ENCODE measurements at places on chromosomes 7 and 10. TPM values are rescaled to one million over a fixed set of nuclear protein-coding genes. Genes with fewer than 3 reads are reported as not detected.
A peak's percentile ranks its signal among the peaks of the same experiment; 100 is the strongest.

- DNase-seq, result no peak
Measured at GRCh38 chr7:11237742-11238141, 264.1 kb downstream of the PHF14 start.

- no peak for DNase-seq
Measured at GRCh38 chr10:13729586-13730305, 143.0 kb downstream of the PRPF18 start.

- no peak for DNase-seq
Measured at GRCh38 chr7:22318376-22318775, 38.6 kb downstream of the RAPGEF5 start.

DNA sequence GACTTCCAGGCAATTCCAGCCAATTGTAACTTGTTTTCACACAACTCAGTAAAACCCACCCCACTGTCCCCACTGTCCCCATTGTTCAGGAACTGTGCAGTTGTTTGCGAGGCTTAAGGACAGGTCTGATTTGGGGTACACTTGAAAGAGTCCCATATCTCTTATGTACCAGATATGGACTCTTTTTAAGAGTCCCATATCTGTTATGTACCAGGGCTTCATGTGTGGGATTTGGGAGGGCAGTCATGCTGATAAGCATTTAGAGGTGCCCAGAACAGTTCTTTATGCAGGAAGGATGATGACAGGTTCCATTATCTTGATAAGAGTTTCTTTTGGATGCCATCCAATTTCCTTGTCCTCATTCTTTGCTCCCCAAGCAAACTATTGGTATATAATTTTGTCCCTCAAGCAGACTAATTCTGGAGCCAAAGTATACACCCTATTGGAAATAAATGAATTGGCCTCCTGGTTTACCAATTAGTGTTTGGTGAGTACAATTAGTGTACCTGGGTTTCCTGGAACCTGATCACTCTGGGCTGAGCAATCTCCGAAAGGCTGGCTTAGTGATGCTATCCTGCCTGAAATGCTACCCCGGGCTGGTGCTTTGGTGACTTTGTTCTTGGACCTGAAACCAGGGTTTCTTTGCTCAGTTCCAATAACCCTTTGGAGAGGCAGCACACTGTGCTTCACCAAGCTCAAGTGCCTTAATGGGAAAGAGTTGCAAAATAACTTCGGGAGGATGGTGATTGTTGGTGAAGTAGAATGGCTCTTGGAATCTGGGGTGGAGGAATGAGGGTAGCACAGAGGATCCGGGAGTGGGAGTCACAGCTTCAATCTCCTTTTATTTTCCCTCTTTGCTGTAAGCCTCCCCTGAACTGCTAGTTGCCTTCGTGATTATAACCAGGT lies 6.2 kb upstream of the DMBT1 start:
- no peak for DNase-seq

GRCh38 chr7:138853448-138853847 lies 55.5 kb upstream of the ATP6V0A4 start:
- DNase-seq, result no peak

DNA sequence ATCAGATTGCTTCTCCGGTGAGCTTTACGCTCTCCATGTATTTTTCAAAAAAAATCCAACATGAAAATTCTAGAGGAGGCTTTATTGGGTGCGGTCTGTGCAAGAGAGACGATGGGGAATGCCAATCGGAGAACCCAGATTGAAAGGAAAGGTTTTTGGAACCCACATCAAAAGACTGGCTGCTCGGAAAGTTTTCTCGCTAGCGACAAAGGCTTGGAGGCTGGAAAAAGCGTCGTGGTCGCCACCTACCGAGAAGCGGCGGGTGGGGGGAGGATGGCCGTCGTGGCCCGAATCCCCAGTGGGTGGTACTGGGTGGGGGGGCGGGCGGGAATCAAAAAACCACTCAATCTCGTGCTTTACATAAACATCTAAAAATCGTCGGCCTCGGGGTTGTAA lies 1.1 kb upstream of the GTF2I start:
- DNase-seq, result peak; percentile 39

DNA sequence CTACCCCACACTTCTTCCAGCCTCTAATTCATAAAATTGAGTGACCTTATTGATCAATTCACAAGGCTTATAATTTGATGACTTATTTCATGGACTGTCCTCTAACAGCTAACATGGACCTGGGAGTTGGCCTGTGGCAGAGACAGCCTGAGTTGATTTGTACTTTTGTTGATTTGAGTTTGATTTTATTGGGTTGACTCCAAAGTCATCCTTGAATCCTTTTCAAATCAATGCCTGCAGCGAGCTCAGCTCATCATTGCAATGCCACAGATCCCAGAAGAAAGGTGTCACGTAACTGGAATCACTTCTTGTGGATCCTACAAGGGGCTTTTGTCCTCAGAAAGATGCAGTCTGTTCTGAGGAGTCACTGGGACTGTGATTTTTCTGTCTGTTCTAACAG lies 138.0 kb downstream of the CAMK1D start:
- DNase-seq, result no peak

GRCh38 chr7:25029075-25029474 lies 49.1 kb upstream of the OSBPL3 start:
- no peak for DNase-seq

GRCh38 chr7:116277070-116277469 lies 66.7 kb downstream of the TES start:
- no peak for DNase-seq

DNA sequence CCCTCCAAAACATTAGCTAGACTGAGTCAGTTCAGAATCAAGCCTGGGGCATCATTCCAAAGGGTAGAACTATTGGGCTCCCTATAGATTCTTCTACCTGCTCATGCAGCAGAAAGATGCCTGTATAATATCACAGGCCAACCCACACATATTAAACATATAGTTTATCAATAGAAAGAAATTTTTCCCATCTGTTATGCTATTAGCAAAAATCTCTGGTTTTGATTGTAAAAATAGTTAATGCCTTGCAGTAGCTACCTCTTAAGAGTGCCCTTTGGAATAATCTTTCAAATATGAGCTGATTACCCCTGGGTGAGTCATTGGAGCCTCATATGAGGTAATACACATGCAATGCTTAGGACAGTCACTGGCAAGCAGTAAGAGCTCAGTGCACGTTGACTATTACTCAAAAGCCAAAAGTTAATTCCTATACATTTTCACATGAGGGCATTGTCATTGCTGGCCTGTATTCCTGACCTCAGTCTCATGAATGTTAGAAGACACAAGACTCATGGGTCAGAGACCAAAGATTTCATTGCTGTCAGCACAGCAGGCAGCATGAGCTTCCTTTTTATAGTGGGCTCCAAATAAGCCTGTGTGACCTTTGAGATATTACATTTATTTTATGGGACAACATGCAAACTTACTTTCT lies 180.0 kb downstream of the FGFR2 start:
- DNase-seq, result no peak

GRCh38 chr10:120788771-120789170 lies 62.4 kb upstream of the WDR11 start:
- DNase-seq, result no peak

DNA sequence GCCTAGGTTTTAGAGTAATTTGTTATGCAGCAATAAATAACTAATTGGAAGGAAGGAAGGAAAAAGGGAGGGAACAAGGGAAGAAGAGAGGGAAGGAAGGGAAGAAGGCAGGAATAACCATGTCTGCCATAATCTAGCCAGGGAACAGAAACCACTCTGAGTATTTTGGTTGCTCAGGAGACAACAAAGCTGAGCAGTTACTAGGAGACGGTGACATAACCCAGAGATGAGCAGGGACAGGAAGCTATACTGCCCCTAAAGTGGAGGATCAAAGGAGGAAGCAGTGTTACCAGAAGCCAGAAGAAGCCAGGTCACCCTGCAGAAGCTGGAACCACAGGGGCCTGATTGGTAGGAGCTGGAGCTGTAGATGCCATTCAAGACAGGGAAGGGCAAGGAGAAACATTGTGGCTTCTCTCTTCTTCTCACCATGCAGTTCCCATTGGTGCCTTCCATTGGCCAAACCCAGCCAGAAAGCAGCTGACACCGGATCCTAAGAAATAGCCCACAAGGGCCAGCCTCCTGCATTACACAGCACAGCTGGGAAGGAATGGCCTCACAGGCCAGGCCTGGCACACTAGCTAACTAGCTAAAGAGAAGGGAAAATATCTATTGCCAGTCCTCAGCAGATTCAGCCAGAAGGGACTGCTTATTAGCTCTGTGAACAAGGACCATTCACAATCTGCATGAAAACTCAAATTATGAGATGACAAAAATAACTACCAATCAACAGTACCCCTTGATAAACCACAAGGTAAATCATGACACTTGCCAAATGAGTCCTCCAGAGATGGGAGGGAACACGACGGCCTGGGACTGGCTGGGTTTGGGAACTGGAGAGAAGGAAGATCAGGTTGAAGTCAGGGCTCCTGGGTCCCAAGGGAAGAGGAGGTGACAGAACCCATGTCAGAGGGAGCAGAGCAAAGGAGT lies 184.5 kb upstream of the NFE2L3 start:
- no peak for DNase-seq

DNA sequence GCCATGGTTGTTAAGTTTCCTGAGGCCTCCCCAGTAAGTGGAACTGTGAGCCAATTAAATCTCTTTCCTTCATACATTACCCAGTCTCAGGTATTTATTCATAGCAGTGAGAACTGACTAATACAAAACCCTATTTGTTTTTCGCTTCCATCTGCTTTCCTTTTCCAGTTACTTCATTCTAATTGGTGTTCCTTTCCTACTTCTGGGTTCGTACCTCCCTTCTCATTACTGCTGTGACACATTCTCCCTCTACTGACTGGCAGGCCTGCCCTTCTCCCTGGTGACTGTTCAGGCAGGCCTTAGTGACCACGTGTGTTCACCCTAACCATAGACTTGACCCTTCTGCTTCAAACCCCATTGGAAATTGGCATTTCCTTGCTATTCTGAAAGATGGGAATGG lies 37.7 kb downstream of the MTURN start:
- DNase-seq, result no peak

- DNase-seq, result no peak
Measured at GRCh38 chr7:106679153-106679931, 18.4 kb upstream of the CCDC71L start.

The CACNA2D1 gene
- total RNA-seq, result 18.9 TPM

The CPXM2 gene
- 26.8 TPM for total RNA-seq

The GNAT3 gene
- not detected for total RNA-seq

The CRHR2 gene
- total RNA-seq, result not detected

The PAPOLB gene
- total RNA-seq, result 2.2 TPM
